ENCODE measurements at places on chromosomes 5 and 9. TPM values are rescaled to one million over a fixed set of nuclear protein-coding genes. Genes with fewer than 3 reads are reported as not detected.

CCNG1 gene
- 256 TPM for total RNA-seq

RNF180 gene
- total RNA-seq: 23.8 TPM

NEURL1B gene
- total RNA-seq: 52.4 TPM

SCGB3A2 gene
- total RNA-seq: not detected

CCIN gene
- total RNA-seq: 1.1 TPM

TAF11L5 gene
- total RNA-seq: not detected

PCDHB9 gene
- total RNA-seq: 2.4 TPM

SEMA4D gene
- total RNA-seq: 14.0 TPM

KLHL3 gene
- total RNA-seq: 12.0 TPM

PRLR gene
- 9.7 TPM for total RNA-seq

SHC3 gene
- total RNA-seq: 2.0 TPM

ASPN gene
- total RNA-seq: 298 TPM

CDKN2B-AS1 gene
- 2.2 TPM for total RNA-seq

ENTPD2 gene
- total RNA-seq: 6.4 TPM

MELK gene
- 18.9 TPM for total RNA-seq

ERGIC1 gene
- total RNA-seq: 68.5 TPM

SPATA6L gene
- total RNA-seq: 5.4 TPM

RLN2 gene
- total RNA-seq: not detected

ALDH1A1 gene
- 67.9 TPM for total RNA-seq

MAT2B gene
- 61.9 TPM for total RNA-seq

HAVCR2 gene
- total RNA-seq: 8.7 TPM

CARD9 gene
- 3.2 TPM for total RNA-seq

ZNF483 gene
- 19.0 TPM for total RNA-seq

PCDHGA2 gene
- 5.7 TPM for total RNA-seq

ARHGAP26 gene
- 54.2 TPM for total RNA-seq

PHF19 gene
- total RNA-seq: 36.6 TPM

PCDHGA4 gene
- total RNA-seq: 5.8 TPM
